ENCODE measurements at places on chromosomes 3 and 15.

DNA sequence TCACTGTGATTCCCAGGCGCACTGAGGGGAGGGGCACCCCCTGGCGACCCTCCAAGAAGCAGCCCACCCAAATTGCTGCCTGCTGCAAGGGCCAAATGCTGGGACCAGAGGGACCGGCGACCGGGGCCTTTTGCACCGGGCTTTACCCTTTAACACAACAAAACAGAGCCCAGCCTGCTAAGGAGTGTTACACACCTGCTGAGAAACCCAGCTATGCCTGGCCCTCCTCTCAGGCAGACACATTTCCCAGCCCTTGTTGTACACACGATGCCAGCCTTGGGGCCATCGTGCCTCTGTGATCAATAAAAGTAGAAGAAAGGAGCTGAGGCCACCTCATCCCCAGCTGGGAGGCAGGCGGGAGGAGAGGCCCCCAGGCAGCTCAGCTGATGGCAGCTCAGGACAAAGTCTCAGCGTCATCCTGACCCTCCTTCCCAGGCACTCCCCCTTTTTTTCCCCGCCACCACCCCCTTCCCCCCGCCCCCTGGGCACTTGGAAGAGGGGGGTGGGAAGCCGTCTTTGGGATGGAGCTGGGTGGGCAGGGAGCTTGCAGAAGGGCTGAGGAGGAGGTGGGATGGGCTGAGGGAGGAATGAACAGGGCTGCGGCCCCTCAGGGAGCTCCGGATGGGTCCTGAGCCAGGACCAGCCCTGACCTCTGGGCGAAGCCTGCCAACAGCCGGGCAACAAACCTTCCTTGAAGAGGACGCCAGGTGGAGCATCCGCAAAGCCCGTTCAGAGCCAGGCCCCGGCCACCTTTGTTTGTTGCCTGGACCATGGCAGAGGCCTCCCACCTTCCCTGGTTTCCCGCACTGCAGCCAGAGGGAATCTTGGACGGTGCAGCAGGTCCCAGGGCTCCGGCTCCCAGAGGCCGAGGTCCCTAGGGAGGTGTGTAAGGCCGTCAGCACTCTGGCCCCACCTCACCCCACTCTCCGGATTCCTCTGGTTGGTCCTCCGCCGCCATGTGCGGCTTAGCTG is 45.9 kb upstream of the SEC61A1 start:
- DNase-seq = no peak

DNA sequence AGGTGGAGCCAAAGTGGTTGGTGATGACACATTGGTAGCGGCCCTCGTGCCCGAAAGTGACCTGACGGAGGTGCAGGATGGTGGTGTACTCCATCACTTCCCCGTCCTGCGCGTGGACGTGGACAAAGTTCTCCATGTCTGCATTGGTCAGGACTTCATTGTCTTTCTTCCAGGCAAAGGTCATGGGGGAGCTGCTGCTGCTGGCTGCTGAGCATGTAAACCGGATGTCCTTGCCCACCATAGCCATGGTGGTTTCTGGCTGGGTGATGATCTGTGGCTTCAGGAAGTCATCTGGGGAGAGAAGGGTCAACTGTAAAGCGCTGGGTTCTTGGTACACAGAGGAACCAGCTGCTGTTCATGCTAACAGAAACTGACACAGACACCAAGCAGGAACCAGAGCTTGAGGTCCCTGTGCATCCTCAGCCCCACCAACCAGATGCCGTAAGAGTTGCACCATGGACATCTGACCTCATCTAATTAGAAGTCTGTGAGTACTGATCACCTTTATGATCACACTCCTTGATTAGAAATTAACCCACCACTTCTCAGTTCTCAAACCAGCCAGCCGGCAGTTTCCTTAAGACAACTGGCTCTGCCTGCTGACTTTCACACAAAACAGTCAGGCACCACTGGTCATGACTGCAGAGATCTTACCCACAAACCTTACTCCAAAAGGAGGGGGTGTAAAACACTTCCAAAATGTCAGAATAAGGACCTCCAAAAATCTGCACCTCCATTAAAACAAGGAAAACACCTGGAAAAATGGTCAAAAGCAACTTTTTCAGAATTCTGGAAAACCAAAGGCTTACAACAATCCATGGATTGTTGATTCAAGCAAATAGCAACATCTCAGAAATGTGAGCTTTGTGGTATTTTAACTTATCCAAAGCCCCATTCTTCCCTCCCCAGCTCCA is 114.6 kb downstream of the LRIG1 start:
- no peak for DNase-seq

DNA sequence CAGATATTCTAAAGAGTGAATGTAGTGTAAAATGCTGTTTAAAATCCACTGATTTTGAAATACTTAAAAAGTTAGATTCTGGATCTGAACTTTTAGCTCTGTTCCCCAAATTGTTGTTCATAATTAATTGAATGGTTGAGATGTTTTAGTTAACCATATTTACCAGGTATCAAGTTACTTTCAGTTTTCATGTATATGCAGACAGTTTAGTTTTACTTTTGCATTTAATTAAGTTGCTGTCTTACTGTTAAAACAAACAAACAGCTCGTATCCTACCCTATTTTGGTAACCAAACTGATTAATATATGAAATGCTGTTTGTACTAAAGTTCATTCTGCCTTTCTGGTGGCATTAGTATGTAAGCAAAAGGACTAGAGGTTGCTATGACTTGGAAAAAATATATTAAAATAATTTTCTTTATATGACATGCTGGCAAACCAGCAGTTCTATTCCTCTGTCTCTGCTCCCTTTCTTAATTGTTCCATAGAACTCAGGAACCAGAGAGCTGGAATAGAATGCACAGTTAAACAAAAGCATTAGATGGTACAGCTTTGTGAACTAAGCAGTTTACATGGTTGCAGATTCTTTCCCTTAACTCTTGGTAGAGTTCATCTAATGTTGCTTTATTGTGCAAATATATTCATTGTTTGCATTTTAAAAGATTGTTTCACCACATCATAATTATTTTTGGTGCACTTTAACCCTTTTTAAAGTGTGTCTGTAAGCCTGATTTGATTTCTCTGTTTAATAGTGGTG is 39.5 kb upstream of the SCAANT1 start:
- no peak for DNase-seq

DNA sequence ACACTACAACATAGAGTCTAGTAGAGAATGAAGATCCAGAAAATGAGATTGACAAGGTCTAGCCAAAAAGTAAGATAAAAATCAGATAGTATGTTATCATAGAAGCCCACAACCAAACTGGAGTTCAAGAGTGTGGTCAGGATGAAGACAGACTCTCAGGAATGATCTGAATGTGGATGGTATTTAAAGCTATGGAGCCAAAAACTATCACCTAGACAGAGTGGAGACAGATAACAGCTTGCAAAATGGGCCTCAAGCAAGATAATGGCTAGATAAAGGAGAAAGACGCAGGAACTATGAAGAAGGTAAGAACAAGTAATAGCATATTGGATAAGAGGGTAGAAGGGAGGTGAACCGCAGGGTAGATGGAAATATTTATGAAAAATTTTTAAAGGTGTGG is 35.4 kb downstream of the ZMAT3 start:
- no peak for DNase-seq

GRCh38 chr3:74409066-74409465 is 205.4 kb downstream of the CNTN3 start:
- no peak for DNase-seq

DNA sequence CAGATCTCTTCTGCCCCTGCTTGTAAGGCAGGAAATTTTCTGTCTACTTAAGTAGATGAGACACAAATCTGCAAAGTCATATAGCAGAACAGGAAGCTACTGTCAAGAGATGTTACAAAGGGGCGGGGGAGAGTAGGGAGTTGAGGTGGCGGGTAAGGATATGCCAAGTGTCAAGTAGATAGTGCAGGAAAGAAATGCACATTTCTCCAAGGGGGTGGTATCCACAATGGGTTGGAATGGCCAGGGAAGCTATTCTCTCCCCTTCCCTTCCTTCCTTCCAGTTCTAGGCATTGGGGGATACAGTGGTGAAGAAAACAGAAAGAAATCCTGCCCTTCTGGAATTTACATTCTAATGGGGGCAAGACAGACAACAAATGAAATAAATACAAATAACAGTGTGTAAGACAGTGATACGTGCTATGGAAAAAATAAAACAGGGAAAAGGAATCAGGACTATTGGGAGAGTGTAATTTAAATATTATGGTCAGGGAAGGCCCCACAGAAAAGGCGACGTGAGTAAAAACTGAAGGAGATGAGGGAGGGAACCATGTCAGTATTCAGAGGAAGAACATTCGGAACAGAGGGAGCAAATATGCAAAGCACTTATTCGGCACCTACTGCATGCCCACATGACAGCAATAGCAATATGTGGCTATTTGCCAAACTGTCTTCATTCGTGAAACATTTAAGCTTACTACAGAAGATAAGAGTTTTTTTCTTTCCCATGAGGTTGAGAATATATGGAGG is 42.8 kb upstream of the RNU6-1 start:
- peak; percentile 69 for DNase-seq

- DNase-seq = no peak
Observed at GRCh38 chr3:96959901-96960641, 145.7 kb downstream of the EPHA6 start.

DNA sequence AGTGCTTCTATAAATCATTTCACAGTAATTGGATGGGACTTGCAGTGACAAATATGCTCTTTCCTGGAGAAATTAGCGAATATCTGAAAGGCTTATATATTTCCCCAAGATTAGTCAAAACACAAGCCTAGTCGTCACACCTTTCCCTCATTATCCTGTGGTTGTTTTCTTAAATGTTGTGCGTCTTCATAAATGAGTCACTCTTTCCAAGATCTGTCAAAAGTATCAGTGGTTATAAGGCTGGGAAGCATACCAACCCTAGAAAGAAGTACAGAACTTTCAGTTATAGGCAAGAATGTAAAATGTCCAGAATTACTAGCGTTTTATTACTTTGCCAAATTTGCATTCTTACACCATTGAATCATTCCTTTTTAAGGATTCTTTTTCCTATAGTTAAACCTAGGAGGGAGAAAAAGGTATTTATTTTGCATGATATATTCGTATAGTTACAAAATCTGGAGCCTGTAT is 33.6 kb downstream of the TMEM212 start:
- DNase-seq = no peak

GRCh38 chr3:190352861-190353457 is 30.7 kb upstream of the CLDN1 start:
- no peak for DNase-seq

DNA sequence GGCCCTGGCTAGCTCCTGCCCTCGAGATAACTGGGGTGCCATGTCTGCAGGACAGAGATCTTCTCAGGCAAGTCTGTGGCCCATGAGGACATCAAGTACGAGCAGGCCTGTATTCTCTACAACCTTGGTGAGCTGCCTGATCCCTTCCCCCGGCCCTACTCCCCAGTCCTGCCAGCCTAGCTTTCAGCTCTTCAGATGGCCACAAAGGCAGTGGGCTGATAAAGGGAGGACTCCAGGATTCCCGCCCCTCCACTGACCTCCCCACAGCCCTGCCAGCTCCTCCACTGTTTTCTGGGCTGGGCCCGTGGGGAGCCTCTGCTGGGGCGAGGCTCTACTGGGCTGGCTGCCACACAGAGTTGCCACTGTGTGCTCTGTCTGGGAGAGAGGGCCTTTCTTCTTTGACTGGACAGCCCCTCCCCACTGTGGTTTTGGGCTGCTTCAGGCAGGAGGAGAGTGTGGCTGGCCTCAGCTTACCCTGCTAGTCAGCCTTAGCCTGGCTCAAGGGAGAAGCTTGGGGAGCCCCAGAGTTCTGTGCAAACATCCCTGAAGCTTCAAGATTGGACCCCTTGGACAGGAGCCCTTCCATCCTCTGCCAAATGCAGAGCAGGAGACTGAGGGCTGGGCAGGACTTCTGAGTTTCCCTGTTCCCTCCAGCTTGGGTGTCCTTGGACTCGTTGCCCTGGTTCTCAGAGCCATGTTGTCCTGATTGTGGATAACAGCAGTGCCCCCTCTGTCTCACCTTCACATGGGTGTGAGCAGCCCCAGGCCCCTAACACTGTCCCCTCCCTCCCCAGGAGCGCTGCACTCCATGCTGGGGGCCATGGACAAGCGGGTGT is 24.4 kb downstream of the PTPN23 start:
- no peak for DNase-seq

DNA sequence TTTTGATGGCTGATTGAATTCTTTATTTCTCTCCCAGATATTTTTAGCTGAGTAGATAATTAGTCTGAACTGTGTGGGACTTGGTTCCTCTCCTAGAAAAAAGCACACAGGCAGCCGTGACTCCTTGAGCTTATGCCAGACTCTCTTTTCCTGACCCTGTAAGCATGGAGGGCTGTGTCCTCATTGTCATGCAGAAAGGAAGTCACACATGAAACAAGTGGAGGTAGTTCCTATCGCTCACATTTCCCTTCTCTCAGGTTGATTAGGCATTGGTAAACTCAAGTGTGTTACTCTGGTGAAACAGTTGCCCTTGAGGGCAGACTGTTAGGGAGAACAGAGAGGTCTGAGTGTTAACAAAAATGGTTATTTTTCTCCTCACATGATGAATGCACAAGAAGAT is 6.3 kb upstream of the RTP4 start:
- DNase-seq = no peak

- DNase-seq = no peak
Observed at GRCh38 chr15:64456634-64457108, 3.7 kb upstream of the ZNF609 start.

- DNase-seq = peak; percentile 50
Observed at GRCh38 chr3:172102123-172102882, 62.9 kb downstream of the FNDC3B start.

- DNase-seq = no peak
Observed at GRCh38 chr3:128548426-128549282, 55.7 kb upstream of the GATA2 start.

DNA sequence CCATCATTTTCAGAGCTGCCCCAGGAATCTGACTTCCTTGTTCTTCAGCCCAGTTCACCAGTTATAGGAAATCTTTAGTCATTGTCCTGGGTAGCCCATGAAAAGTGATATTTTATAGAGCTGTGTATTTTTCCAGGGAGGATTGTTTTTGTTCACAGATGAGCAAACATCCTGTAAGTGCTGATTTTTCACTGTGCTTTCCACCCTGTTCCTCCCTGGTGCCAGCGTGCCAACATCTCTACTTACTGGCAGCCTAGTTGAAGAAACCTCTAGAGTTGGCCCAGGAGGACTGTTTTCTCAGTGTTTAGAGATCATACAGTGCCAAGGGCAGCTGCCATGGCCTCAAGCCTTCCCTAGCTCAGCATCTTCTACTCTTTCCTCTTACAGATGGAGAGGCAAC is 41.3 kb downstream of the ST6GAL1 start:
- no peak for DNase-seq

- DNase-seq = no peak
Observed at GRCh38 chr3:175346573-175347356, 487.6 kb downstream of the NAALADL2 start.
